ENCODE measurements at places on chromosomes 11 and 22.

- DNase-seq: peak; percentile 66
Measured at GRCh38 chr11:19646921-19647320, 65.7 kb upstream of the NAV2 start.

DNA sequence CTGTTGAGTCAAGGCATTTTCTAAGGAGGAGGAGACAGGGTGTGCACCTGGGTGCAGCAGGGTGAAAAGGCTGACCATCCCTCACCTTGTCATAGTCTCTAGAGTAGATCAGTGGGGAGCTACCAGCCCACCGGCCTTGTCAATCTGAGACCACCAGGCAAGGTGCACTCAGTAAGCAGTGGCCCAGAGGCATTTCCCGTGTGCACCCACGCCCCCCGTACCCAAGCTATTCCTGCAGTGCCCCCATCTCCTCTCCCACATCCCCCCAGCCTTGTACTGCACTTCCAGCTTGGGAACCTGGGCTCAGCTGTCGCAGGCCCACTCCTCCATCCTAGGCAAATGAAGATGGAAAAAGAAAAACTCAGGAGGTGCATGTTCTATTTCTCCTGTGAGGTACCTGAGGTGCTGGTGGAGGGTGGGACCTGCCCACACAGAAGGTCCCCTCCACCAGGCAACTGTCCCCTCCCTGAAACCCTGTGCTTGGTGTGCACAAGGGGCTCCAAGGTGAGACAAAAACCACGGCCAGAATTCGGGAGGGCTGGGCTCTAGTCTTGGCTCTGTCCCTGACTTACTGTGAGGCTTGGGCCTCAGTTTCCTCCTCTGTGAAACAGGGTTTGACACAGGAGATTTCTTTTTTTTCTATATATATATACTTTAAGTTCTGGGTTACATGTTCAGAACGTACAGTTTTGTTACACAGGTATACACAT lies 8.4 kb downstream of the P2RY2 start:
- DNase-seq: no peak

- no peak for DNase-seq
Measured at GRCh38 chr22:48670731-48671130, 1156.9 kb downstream of the BRD1 start.

DNA sequence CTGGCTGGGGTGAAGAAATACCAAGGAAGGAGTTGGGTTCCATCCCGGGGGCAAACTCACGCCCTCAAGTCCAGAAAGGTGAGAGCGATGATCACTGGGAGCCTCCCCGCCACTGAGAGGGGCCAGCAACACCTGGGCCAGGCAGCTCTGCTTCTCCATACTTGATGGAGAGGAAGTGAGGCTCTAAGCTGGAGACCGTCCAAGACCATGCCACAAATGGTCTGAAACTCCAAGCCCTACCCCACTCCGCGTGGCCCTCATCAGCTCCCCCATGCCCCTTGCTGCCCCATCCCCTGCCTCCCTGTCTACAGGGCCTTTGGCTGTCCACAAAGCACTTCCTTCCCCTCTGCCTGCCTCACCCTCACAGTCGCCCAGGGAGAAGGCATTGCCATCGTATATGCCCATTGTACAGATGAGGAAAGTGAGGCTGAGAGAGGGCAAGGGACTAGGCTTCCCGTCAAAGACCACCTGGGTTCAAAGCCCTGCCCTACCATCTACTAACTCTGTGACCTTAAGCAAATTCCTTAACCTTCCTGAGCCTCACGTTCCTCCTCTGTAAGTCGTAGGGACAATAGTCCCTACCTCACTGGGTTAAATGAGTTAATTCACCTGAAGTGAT lies 4.4 kb upstream of the PDGFB start:
- DNase-seq: no peak

DNA sequence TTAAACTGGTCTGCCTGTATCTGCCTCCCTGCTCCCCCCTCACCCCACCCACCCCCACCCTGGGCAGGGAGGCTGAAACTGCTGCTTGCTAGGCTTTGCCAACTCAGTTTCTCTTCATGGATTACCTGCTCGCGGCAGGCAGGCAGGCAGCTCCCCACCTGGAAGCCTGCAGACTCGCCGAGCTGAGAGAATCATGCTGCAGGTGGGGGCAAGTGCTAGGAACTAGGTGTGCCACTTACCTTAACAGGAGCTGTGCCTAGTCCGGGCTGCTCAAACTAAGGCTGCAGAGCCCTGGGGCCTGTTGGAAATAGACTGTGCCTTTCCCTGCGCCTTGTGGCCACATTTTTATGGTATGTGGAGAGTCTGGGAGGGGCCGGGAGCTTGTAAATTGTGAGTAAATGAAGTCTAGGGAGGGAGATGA lies 30.3 kb downstream of the MARK2 start:
- peak; percentile 53 for DNase-seq

DNA sequence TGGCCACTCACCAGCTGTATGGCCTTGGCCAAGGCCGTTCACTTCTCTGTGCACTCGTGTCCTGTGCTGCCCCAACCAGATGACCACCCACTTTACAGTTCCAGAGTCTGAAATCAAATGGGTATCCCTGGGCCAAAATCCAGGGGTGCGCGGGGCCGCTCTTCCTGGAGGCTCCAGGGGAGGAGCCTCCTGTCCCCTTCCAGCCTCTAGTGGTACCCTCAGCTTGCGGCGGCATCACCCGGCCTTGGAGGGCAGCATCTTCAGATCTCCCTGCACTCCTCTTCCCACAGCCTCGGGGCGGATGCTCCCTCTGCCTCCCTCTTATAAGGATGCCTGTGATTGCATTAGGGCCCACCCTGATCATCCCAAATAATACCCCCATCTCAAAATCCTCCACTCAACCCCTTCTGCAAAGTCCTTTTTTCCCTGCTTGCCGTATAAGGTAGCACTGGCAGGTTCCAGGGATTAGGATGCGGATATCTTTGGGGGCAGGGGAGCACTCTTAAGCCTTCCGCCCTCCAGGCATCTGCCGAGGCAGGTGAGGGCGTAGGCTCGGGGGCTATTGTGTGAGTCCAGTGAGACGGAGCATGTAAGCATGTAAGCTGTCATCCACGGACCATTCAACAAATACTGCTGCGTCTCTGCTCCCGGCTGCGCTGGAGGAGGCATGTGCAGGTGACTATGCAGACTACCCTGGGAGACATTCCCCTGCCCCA lies 24.4 kb upstream of the SHISAL1 start:
- no peak for DNase-seq

GRCh38 chr11:65274735-65275682 lies 13.2 kb downstream of the POLA2 start:
- DNase-seq: peak; percentile 97

- DNase-seq: no peak
Measured at GRCh38 chr11:128552783-128553661, 34.3 kb downstream of the ETS1 start.

DNA sequence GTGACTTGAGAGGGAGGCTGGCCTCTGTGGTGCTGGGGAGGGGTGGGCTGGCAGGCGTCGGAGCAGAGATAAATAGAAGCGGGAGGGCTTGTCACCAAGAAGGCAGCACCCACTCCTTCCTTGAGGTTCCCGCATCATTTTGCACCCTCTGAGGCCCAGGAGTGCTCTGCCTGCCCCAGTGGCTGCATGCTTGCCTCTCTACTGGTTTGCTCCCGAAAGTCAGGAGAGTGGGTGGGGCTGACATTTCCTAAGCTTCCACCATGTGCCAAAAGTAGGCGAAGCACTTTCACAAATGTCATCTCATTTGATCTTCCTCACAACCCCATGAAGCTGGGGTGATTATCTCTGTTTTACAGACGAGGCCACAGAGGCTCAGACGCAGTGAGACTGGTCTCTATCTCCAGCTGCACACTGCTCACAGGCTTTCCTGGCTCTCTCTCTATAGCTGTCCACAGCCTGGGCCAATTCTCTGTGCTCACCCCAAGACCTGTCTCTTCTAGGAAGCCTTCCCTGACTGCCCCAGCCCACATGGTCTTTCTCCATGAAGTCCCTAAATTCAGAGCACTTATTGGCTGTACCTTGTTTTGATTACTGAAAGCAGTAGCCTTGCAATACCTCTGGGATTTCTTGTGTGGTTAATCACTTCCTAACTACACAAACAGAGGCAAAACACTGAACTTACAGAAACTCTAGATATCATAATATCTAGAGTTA lies 2.6 kb upstream of the UCP3 start:
- no peak for DNase-seq

GRCh38 chr11:126655807-126656128 lies 300.3 kb downstream of the ST3GAL4 start:
- no peak for DNase-seq

DNA sequence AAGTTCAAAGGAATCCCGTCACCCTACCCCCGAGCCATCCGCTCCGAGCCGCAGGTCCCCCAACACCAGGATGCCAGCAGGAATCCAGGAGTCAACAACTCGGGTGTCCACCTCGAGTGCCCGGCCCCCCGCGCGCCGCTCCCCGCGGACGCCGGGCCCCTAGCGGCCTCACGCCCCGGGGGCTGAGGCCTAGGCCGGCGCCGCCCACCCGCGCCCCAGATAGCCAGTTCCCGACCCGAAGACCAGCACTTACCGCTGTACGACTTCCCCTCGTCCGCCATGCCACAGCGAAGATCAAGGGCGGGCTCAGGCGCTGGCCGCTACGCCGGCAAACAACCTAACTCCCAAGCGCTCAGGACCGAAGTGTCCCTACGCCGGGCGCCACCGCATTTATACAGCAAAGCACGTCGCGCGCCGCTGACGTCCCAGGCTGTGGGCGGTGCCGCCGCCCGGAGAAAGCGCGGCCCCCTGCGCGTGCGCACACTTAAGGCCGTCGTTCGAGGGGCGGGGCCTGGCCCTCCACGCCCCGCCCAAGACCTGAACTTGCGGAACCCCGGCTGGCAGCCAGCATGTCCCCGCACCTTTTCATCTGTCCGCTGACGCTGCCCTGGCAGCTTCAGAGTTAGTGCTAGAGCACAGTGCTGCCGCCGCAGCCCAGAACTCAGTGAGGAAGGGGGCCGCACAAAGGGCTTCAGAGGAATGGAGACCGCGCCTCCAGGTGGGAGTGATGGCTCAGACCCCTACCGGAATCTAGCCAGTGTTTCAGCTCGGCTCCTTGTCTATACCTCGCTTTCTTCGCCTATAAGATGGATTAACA lies at the start of gene NXF1:
Gene NXF1 (minus strand): TSS at position 365 of the 817 bp plus-strand sequence. CDS start 84 bp downstream, at position 281.
- peak; percentile 87 for DNase-seq

GRCh38 chr11:102545701-102546100 lies 15.2 kb upstream of the MMP7 start:
- peak; percentile 86 for DNase-seq

DNA sequence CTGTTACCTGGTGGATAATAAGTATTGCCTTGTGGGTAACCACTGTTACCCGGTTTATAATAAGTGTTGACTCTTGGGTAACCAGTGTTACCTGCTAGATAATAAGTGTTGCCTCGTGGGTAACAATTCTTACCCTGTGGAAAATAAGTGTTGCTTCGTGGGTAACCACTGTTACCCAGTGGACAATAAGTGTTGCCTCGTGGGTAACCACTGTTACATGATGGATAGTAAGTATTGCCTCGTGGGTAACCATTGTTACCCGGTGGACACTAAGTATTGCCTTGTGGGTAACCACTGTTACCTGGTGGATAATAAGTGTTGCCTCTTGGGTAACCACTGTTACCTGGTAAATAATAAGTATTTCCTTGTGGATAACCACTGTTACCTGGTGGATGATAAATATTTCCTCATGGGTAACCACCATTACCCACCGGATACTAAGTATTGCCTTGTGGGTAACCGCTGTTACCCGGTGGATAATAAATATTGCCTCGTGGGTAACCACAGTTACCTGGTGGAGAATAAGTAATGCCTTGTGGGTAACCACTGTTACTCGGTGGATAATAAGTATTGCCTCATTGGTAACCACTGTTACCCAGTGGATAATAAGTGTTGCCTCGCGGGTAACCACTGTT lies 8.7 kb upstream of the NXPE4 start:
- DNase-seq: no peak

GRCh38 chr11:15711311-15711710 lies 596.6 kb downstream of the INSC start:
- DNase-seq: no peak

- DNase-seq: no peak
Measured at GRCh38 chr11:60848714-60849151, 6.8 kb downstream of the CCDC86 start.

GRCh38 chr11:109326781-109327180 lies 95.2 kb upstream of the C11orf87 start:
- no peak for DNase-seq

GRCh38 chr11:39932966-39933365 lies 1526.5 kb downstream of the LRRC4C start:
- DNase-seq: no peak

DNA sequence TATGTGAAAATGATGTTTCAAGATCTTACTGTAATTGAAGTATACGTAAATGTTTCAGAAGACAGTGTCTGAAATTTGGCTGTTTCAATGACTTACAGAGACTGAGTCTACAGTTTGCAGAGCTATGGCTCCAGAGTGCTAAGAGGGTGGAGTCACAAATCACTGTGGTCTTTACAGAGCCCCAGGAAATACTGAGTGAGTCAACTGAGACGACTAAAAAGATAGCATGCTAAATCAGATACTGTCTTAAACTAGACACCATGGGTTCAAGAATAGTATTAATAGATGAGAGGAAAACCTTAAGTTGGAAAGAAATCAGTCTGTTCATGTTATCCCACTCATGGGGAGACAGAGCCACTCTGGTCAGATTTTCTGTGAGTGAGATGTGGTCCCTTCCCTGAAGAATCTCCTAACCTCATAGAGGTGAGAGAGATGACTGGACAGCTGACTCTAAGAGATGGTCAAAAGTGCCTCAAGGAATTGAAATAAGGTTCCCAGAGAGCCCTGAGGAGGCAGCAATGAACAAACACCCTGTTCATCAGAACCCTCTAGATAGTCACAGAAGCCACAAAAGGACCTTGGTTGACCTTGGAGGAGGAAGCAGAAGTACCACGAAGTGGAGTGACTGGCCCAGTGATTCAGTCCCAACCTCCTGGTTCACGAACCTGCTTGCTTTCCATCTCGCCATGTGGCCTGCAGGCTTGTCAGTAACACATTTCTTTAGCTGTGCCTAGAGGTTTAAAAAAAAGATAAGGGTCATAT lies 30.2 kb downstream of the C11orf91 start:
- DNase-seq: no peak

DNA sequence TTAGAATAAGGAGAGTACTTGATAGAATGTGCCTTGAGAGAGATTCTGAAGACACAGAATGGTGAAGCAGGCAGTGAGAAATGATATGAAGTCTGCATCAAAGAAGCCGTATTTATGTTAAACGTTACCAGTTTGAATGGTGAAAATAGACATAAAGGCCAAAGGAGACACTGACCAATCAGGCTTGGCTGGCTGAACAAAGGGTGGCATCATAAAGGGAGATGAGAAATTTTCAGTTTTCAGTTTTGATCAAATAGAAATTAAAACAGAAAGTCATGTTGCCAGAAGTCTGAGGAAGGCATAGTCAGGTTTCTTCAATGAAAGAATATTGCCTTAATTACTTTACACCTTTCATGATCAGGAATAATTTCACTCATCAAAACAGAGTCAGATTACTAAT lies 6.6 kb downstream of the OR51F1 start:
- DNase-seq: no peak

DNA sequence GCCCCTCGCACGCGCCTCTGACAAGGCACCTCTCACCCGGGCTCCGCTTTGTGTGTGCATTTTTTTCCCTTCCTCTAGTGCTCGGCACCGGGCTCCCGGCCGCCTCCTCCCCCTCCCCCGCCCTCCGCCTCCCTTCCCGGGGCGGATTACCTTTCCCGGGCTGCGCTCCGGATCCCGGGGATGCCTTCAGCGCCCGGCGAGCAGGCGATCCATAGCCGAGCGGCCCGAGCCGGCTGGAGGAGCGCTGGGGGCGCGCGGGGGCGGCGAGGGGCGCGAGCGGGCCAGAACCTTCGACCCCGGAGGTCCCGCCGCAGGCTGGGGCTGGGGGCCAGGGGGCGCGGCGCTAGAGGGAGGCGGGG lies 282 bp downstream of the MPPED2 start:
- no peak for DNase-seq

- peak; percentile 70 for DNase-seq
Measured at GRCh38 chr11:95104121-95104830, 14.6 kb downstream of the ENDOD1 start.
